Hindlimb muscle (tissue), 1 donor: ENCODE measurements at places on chromosomes 7 and 10.
A peak's percentile ranks its signal among the peaks of the same experiment; 100 is the strongest.

DNA sequence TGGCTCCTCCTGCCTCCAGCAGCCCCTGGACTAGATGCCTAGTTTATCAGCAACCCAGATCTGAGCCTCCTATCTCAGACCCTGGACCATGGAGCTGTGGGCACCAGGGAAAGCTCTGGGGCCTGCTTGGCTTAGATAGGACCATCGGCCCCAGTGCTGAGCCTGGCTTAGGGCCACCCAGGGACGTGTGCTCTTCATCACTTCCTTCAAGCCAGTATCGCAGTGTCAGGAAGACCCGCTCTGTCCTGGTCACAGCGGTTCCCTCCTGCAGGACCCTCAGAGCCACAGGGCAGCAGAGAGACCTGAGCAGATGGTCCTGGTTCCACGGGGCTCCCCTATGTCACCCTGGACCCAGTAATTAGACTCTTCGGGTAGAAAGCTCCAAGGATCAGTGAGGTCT, 105.7 kb upstream of the FAM20C start:
- no peak for DNase-seq

- no peak for DNase-seq
These were observed 123.6 kb downstream of the LYZL1 start for GRCh38 chr10:29412485-29412884.

DNA sequence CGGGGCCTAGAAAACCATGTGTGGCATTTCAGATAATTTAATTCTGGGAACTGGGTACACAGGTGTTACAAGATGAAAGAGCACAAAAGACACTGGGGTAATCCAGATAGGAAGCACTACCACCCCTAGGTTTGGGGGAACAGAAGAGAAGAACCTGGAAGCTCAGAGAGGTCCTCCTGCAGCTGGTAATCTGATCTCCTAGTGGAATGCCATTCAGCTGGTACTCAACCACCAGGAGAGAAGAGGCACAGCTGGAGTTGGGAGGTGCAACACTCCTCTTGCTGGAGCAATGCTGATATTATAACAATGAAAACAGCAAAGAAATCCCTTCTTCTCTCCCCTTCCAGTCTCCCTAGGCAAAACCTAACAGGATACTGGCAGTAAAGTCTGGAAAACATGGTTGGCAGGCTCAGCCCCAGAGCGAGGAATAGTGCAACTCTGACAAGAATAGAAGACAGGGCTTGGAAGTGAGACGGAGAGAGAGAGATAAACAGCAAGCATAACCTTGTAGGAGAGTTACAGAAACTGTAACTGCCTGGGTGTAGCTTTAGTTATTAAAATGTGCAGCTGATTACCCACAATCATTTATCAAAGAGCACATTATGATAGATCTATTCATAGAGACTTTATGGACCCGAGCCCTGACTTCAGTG, 35.0 kb downstream of the NRF1 start:
- DNase-seq = no peak

- DNase-seq = no peak
These were observed at the start of gene HOXA6 for GRCh38 chr7:27147199-27148030. Gene HOXA6, minus strand, starts transcription at chr7:27147774. Its CDS starts 25 bp downstream, at chr7:27147749.

- DNase-seq = no peak
These were observed 26.6 kb downstream of the FGF8 start for GRCh38 chr10:101749047-101750016.

DNA sequence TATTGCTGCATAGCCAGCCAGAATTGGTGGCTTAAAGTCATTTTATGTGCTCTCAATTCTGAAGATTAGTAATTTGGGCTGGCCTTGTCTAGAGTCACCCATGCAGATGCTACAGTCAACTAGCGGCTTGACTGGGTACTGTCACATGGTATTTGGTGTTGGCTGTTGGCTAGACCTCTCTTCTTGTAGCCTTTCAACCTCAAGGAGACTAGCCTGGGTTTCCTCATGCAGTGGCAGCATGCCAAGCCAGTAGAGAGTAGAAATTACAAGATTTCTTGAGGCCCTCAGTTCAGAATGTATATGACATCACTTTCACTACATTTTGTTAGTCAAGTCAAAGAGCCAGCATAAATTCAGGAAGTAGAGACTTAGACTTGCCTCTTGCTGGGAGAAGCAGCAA, 3.7 kb upstream of the ZNF800 start:
- DNase-seq = no peak

DNA sequence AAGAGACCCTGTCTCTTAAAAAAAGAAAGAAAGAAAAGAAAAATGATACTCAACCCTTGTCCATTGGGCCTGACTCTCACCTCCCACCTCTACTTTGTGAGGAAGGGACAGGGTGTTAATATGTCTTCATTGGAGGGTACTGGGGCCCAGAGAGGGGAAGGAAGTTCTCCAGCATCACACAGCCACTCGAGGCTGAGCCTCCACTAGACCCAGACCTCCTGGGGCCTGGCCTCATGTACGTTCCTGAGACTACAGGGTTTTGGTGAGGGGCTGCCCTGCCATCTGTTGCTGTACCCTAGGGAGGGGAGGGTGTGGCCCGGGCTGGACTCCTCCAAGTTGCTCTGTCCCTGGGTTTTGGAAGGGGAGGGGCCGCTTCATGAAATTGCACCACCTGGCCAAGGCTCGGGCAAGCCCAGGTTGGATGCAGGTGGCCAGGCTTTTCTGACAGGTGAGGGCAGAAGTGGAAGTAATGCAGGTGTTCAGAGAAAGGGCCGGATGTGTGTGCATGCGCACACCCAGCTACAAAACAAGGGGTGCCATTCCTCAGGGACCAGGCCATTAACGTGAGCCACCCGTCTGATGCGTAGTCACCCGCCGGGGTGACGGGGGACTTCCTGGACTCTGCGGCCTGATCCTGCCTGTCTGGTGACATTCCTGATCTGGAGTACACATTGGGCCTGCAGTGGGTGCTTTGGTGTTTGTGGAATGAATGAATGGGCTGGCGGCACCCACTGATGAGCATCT, 21.7 kb downstream of the GTF2IRD1 start:
- DNase-seq = no peak

DNA sequence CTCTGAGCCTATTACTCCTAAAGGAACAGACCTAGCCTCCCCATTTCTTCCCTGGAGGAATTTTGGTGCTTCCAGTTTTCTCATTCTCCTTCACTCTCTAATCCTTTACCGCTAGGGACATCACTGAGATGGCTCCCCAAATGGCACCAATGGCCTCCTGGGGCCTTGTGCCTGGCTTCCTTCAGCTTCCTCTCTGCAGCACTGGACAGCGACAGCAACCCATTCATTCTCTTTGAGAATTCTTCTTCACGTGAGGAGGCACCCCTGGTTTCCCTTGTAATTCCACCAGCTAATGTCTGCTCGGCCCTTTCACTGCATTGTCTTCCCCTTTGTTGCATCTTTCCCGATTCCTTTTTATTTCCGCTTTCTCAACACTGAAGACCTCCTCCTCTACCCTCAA, 24.6 kb upstream of the KDM7A start:
- no peak for DNase-seq

GRCh38 chr10:91162495-91163268, 57.8 kb upstream of the PCGF5 start:
- peak; percentile 49 for DNase-seq

DNA sequence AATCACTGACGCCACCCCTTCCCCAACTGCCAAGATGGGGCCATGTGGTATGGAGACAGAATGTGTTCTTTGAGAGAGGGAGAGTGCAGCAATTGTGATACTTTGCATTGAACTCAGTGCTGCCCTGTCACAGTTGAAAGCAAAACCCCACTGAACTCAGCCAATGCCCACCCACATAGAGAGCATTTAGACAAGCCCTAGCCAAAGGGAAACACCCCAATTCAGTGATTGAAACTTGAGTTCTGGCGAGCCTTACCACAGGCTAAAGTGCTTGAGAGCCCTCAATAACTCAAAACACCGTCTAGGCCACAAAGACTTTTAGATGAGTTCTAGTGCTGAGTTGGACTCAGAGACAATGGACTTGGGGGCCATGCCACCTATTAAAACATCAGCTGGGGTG, 751.9 kb upstream of the POT1 start:
- DNase-seq = no peak

DNA sequence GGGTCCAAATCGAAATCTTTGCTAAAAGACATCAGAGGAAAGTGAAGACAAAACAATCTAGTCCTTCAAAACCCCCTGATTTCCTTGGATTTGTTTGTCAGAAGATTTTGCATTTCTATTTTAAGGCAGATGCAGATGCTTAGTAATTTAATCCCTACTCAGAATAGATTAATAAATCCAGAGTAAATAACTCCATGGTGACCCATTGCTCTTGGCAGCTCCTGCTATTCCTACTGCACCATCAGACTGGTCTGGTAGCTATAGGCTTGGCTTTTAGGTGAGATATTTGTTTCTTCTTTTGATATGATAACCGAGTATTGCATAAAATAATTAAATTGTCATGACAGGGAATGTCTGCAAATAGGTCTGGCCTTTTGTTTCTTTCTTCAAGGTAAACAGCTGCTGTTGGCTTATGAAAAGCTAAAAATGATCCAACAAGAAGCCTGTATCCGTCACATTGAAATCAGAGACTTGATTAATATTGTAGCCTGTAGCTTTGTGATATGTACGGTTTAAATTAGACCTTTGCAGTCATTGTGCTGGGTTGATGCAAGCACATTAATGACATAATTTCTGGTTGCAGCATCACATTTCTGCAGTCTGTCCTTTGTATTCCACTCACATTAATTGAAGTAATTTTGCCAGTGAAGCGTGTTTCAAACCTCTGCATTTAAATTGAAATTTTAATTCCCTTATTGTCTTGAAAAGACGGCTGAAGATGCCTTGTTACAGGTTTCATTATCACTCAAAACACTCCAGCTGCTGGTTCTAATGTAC, 40.7 kb downstream of the EXOC4 start:
- DNase-seq = no peak

DNA sequence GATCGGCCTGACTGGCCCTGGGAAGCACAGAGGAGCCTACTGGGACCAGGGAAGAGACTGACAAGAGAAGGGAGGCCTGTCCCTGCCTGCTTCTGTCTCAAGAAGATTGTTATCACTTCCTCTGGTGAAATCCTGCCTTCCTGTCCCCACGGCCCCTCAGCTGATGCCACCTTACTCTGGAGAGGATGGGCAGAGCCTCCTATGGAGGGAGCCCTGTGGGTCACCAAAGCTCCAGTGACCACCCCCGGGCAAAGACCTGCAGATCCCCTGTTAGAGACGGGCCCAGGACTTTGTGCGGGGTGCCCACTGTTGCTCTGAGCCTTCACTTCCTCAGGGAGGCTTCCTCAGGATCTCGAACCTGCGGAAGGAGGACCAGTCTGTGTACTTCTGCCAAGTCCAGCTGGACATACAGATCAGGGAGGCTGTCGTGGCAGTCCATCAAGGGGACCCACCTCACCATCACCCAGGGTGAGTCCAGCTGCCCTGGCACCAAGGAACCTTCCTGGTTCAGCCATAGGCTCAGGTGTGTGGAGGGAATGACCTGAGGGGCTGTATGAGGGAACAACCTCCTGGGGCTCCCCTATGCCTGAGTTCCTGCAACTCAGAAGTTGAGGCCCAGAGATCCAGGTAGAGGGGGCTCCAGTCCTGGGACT, 1.4 kb upstream of the PILRB start:
- no peak for DNase-seq

DNA sequence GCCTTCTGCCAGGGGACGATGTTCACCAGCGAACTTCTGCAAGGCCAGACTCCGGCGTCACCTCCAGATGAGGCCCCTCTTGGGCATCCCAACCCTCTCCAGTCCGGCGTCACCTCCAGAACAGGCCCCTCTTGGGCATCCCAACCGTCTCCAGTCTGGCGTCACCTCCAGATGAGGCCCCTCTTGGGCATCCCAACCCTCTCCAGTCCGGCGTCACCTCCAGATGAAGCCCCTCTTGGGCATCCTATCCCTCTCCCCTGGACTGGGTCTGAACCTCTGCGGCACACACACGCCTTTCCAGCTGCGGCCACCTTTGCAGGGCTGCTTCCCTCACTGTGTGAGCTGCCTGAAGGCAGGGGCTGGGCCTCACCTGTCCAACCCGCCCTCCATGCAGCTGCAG, 241.5 kb downstream of the ELFN1 start:
- no peak for DNase-seq

- DNase-seq = no peak
These were observed 5.6 kb downstream of the BAG3 start for GRCh38 chr10:119656760-119657159.

- DNase-seq = no peak
These were observed 96.8 kb downstream of the COL28A1 start for GRCh38 chr7:7438851-7439250.

GRCh38 chr7:155769701-155770100, 42.6 kb downstream of the SHH start:
- DNase-seq = no peak

DNA sequence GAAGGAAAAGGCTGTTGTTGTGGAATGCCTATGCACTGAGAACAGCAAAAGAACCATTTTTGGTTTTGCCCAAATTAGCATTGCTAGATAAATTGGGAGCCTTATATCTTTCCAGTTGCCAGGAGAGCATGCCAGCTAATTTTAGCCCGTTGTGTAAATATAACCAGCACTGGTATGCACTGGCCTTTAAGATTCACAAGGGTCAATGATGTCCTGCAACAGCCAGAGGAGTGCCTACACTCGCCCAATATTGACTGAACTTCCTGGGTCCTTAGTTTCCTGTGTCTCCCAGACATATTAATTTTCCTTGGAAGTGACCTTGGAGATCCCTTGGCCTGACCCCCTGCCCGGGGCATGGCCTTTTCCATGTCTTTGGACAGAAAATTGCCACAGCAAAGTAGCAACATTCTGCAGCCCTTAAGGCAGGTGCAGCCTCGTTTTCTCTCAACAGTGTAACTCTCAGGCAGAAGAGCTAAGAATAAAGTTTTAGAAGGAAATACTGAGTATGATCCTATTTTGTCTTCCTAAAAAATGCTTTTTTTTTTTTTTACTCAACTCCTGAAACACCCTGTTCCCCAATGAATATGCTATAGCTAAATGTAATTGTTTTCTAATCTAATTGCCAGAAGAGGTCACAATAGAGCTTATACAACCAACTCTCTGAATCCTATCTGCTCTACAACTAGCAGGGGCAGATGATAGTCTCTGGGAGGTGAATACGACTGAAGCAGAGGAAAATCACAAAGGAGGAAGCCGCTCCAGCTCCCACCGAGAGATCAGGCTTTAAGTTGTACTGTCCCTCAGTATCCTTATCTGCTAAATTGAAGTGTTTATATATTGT, 131.9 kb upstream of the PCGF5 start:
- DNase-seq = no peak

GRCh38 chr7:64907641-64908326, 4.7 kb downstream of the ZNF273 start:
- DNase-seq = no peak

- DNase-seq = no peak
These were observed 5.9 kb downstream of the TNKS2 start for GRCh38 chr10:91804126-91804510.

DNA sequence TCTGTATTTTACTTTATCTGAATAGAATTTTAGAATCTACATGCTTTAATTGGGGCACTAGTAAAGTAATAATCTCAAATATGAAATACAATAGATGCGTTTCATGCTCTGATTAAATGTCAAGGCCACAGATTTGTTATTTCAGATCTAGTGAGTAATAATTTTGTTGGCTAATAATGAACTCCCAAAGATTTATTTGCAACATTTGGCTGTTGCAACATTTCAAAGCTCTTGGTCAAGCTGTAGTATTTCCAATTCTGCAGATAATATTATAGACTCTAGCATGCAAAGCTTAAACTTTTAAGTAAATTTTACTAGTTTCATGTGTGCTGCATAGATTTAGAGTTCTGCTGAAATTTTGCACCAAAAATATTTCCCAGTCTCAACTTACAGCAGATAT, 16.7 kb downstream of the LRRN3 start:
- no peak for DNase-seq
